ENCODE measurements at places on chromosomes 7 and 10.

DNA sequence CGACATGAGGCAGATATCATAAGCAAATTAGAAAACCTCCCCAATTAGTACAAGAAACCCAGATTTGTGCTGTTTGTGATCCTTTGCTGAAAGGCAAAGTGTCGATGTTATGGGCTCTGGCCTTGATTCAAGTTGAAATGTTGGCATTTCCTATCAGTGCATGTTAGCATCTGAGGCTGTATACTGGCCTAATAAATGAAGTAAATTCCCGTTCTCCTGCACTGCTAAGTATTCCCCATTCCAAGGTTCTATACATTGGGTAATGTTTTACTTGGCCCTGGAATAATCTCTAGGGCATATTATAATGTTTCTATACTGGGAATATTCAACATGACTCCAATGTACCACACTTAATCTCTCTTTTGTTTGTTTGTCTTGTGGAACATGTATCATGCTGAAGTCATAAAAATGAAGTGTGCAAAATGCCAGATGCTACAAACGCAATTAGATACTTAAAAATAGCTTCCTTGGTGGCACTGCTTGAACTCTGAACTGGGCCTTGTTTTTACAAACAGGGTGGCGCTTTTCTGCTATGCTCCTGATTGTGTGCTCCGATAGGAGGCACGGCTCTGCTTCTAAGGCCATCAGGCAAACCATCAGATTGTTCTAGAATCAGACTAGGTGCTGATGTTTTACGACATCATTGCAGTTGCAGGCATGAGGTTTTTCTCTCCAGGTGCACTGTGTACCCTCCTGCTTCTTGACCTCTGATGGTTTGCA, 156.7 kb upstream of the TCF7L2 start:
- DNase-seq = no peak

GRCh38 chr7:76281006-76281705, 21.3 kb upstream of the HSPB1 start:
- no peak for DNase-seq

DNA sequence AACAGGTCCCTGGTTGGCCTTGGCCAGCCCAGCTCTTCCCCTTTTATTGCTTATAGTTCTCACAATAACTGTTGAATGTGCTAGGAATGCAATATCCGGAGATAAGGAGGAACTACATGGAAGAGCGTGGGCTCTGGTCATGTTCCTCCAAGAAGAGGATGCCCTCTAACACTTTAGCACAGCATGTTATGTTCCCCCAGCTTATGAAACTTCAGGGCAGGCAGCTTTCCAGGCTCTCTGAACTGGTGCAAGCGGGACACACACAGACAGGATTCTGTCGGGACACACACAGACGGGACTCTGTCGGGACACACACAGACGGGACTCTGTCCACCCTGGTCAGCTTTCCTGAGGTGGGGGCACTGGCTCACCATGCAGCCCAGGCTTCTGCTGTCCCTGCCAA, 141.6 kb downstream of the PKD1L1 start:
- DNase-seq = peak; percentile 82

GRCh38 chr7:84297616-84298015, 103.0 kb upstream of the SEMA3A start:
- DNase-seq = no peak

GRCh38 chr10:131500181-131500580, 188.7 kb upstream of the TCERG1L start:
- no peak for DNase-seq

DNA sequence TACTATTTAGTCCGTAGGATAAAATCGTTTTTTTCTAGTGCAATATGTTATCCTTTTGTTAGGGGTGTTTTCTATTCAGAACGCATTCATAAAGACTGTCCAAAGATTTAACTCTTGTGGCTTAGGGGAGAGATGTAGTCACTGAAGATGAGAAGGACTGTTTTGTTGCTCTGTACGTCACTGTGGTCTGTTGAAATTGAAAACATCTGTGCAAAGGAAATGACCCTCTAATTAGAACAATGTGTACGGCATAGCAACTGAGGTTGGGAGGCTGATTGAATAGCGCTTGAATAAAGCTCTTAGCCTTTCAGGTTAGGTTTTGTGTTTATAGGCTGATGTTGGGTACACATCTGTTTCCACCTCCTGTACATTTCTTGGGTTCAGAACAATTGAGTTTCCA, 453.4 kb upstream of the AKR1E2 start:
- DNase-seq = no peak

DNA sequence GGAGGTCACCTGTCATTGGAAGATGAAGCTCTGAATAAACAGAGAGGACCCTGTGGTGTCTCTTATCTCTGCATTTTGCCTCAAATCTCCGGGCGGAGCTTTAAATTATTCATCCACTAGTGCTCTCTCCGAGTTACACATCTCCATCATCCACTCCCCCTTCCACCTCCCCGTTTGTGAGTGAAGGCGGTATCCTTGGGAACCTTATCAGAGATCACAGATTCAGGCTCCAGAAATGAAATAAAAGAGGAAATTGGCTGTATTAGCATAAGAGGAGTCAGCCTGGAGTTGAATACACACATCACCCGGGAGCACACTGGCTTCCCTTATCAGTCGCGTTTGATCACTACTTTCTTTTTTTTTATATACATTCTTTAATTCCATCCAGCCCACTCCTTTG, 1184.8 kb downstream of the GATA3 start:
- no peak for DNase-seq

- no peak for DNase-seq
Measured at GRCh38 chr7:136369225-136369624, 392.1 kb upstream of the MTPN start.

DNA sequence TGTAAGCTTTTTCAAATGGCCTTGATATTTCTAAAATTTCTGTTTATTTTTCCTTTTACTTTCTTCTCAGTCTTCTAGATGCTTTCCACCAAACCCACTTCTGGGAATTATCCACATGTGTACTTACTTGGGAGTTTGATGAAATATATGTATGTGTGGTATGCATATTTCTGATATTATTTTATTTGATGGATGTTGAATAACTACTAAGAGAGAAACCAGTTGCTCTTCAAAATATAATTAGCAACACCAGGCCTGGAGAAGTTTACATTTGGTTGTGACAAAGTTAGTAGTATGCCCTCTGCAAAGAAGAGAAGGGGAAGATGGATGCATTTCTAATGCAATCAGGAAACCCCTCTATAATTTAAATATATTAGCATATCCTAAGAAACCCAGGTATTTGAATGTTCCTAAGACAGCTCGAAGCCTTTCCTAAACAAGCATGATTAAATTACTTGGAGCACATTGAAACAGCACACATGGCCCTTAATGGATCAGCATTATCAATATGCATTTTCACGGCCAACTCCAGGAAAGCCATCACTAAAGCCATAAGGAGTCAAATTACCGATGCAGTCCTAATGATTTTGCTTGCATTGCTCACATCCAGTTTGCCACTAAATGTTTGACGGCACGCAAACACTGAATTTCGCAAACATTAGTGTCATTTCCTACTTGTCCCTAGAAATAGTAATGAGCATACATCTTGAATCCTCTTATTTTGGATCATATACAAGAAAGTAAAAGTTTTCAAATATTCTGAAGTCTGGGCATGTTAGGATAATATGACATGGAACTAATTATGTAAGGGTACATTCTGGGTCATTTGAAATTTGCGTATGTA, 393.8 kb downstream of the EXOC4 start:
- no peak for DNase-seq

- no peak for DNase-seq
Measured at GRCh38 chr7:70504254-70504653, 627.7 kb upstream of the GALNT17 start.
